ENCODE measurements at places on chromosomes 2 and 18. TPM values are rescaled to one million over a fixed set of nuclear protein-coding genes. Genes with fewer than 3 reads are reported as not detected.

ANKRD30BL gene
- total RNA-seq, result not detected

SERPINB13 gene
- total RNA-seq, result not detected

GRCh38 chr18:32431753-32432152, 38.9 kb downstream of the GAREM1 start:
- H3K27ac ChIP-seq, result no peak overlapping the region
- H3K4me3 ChIP-seq, result no peak overlapping the region
- no peak for DNase-seq
- peaks cover 5% of the 10 kb centered on the region for H3K36me3 ChIP-seq

TLX2 gene
- not detected for total RNA-seq

OTX1 gene
- not detected for total RNA-seq

GRCh38 chr2:102295566-102295965, 15.8 kb upstream of the IL1RL1 start:
- H3K4me1 ChIP-seq, result peaks cover 9% of the 10 kb centered on the region
- no peak overlapping the region for H3K27ac ChIP-seq

DNA sequence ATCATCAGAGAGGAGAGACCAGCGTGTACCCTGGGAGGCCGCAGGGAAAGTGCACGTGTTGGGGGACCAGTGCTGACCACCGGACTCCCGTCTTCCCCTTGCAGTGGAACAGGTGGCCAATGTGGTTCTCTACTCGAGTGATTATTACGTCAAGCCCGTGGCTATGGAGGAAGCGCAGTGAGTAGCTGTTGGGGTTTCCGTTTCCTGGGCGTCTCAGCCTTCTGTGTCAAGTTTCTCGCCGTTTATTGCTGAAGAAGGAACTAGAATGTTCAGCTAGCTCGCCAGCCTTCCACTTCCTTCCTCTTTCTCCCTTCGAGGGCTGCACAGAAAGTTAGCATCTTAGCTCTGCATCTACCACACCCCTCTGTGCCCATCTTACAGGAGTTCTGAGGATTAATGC, 22.8 kb upstream of the DGKD start:
- no peaks in the 10 kb centered on the region for H3K27me3 ChIP-seq

DNA sequence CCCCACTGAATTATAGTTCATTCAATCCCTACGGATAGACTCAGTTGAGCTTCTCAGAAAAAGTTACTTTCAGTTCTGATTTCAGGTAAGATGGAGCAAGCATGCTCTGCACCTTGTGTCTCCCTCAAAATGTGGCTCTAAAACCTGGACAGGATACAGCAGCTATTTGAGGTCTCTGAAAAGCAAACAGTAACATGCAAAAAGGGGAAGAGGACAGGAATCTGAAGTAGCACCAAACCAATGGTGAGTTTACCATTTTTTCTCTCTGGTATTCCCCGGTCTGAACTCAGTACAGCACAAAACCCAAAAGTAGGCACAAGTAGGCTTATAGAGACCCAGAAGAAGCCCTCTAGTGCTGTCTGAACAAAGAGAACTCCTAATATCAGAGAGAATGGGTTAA, 34.1 kb downstream of the LANCL1 start:
- DNase-seq, result no peak
- no peaks in the 10 kb centered on the region for H3K27me3 ChIP-seq
- H3K36me3 ChIP-seq, result peaks cover 52% of the 10 kb centered on the region

HOXD11 gene
- not detected for total RNA-seq

- H3K36me3 ChIP-seq, result peaks cover 17% of the 10 kb centered on the region
- no peak overlapping the region for H3K4me3 ChIP-seq
- peak overlapping the region; percentile 24 for H3K27ac ChIP-seq
- H3K27me3 ChIP-seq, result no peaks in the 10 kb centered on the region
Observed at GRCh38 chr2:134325696-134326095, 71.8 kb downstream of the MGAT5 start.

- no peaks in the 10 kb centered on the region for H3K27me3 ChIP-seq
- no peak overlapping the region for H3K27ac ChIP-seq
- H3K4me3 ChIP-seq, result no peak overlapping the region
- H3K4me1 ChIP-seq, result peaks cover 66% of the 10 kb centered on the region
Observed at GRCh38 chr2:229900012-229900411, 21.8 kb downstream of the TRIP12 start.

DNA sequence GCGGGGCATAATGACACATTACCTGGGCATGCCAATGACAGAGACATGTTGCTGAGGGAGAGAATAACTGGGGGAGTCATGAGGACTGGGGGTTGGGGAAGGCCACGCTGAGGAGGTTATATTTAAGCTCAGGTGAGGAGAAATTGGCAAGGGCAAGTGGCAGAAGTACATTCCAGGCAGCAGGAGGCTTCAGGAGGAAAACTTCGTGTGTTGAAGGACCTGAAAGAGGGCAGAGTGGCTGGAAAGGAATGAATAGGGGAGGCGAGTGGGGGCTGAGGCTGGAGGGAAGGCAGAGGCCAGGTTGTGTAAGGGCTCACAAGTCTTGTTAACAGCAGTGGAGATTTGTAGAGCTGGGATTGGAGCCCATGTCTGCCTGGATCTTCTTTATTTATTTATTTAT, 166.3 kb downstream of the RAPGEF4 start:
- no peak for DNase-seq
- H3K4me3 ChIP-seq, result no peak overlapping the region
- peaks cover 5% of the 10 kb centered on the region for H3K27me3 ChIP-seq
- no peaks in the 10 kb centered on the region for H3K36me3 ChIP-seq
- peaks cover 4% of the 10 kb centered on the region for H3K4me1 ChIP-seq

- no peak overlapping the region for H3K4me3 ChIP-seq
- no peaks in the 10 kb centered on the region for H3K36me3 ChIP-seq
- no peaks in the 10 kb centered on the region for H3K4me1 ChIP-seq
- no peaks in the 10 kb centered on the region for H3K27me3 ChIP-seq
- no peak overlapping the region for H3K27ac ChIP-seq
Observed at GRCh38 chr2:141647353-141647752, 483.5 kb downstream of the LRP1B start.

DNA sequence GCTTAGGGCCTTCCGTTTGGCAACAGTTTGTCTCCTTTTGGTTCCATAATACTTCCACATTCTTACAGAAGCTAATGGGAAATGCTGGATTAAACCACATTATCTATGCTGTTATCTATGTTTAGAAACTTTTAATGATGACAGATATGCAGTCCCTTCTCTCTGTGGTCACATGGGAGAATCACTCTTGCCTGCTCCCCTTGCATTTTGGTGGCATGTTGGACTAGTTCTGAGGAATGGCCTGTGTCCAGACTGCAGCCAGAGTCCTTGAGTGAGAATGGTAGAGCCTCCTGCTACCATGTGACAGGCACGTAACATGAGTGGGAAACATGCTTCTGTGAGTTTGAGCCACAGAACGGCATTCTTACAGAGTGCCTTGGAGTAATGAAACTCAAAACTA, 19.2 kb downstream of the SPTBN1 start:
- H3K4me3 ChIP-seq, result no peak overlapping the region
- H3K27ac ChIP-seq, result no peak overlapping the region
- no peak for DNase-seq
- no peaks in the 10 kb centered on the region for H3K4me1 ChIP-seq

DNA sequence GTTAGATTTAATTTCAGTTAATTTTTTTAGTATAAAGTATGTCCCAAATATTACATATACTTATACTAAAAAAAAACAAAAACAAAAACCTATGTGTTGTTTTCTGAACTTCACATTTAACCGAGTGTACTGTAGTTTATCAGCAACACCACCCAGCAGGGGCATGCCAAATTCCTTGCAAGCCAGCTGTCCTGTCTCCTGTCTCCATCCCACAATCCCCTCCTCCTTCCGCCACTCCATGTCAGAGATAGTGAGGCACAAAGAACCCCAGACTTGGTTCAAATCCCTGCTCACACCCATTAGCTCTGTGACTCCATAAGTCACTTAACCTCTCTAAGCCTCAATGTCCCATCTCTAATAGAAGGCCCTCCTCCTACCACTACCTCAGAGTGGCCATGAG, 9.4 kb downstream of the CHST10 start:
- no peaks in the 10 kb centered on the region for H3K27me3 ChIP-seq
- peaks cover 22% of the 10 kb centered on the region for H3K36me3 ChIP-seq
- no peak for DNase-seq
- H3K4me1 ChIP-seq, result peaks cover 4% of the 10 kb centered on the region
- no peak overlapping the region for H3K4me3 ChIP-seq
- peak overlapping the region; percentile 24 for H3K27ac ChIP-seq

DNA sequence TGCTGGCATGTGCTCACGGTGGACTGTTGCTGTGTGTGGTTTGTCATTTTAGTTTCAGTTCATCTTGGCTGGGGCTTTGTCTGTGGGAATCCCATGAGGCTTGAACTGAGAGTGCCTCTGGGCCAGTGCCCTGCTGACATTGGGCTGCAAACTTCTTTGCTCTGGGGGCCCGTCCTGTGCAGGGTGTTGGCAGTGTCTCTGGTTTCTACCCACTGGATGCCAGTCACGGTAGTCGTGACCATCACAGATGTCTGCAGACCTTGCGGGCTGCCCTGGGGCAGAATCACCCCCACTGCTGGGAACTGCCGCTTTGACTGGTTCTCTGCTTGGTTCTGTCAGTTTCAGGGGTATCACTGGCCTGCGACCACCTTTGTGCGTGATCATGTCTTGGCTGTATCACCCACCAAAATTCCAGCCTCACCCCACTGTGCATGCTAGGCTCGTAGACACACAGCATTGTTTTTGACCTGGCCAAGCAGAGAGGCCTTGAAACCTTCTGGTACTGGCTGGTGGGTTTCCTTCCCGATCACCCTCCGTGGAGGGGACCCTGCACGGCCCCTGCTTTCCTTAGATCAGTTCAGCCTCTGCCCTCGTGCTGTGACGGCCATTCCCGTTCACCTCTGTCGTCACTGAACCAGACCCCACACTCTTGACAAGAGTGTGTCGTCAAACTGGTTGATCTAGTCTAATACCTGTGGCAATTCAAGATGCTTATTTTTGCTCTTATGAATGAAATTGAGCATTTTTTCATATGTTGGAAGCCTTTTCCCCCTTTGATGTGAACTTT, 57.6 kb downstream of the KCNG2 start:
- H3K36me3 ChIP-seq, result no peaks in the 10 kb centered on the region
- no peak overlapping the region for H3K4me3 ChIP-seq
- H3K27me3 ChIP-seq, result no peaks in the 10 kb centered on the region
- H3K4me1 ChIP-seq, result peaks cover 7% of the 10 kb centered on the region
- peak overlapping the region; percentile 37 for H3K27ac ChIP-seq

- H3K4me1 ChIP-seq, result peaks cover 3% of the 10 kb centered on the region
- peaks cover 27% of the 10 kb centered on the region for H3K27me3 ChIP-seq
- H3K27ac ChIP-seq, result no peak overlapping the region
- no peaks in the 10 kb centered on the region for H3K36me3 ChIP-seq
- H3K4me3 ChIP-seq, result no peak overlapping the region
Observed at GRCh38 chr18:74172697-74173433, 24.5 kb downstream of the TIMM21 start.

GRCh38 chr18:54254265-54254758, 15.0 kb upstream of the POLI start:
- no peaks in the 10 kb centered on the region for H3K36me3 ChIP-seq
- DNase-seq, result no peak
- H3K27me3 ChIP-seq, result no peaks in the 10 kb centered on the region
- H3K4me1 ChIP-seq, result peaks cover 6% of the 10 kb centered on the region

GRCh38 chr2:126793885-126794613, 104.6 kb upstream of the TEX51 start:
- H3K4me1 ChIP-seq, result no peaks in the 10 kb centered on the region
- DNase-seq, result no peak
- no peak overlapping the region for H3K27ac ChIP-seq
- no peak overlapping the region for H3K4me3 ChIP-seq

DNA sequence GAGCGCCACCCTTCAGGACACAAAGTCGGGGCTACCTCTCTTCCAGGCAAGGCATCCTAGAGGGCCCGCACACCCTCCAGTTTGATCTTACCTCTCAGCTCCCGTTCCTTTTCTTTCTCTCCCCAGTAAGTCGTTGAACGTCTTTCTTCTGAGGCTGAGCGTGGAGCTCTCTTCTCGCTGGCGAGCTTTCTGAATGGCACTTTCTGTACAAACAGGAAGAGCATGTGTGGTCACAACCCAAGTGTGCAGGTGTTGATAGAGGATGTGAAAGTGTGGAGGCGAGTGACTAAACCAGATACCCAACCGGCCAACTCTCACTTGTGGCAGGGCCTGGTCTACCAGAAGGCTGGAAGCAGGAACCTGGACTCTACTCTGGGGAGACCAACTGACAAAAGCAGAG, at the start of gene AFF3:
TSS of gene AFF3 (minus strand) at position 198 of the 400 bp plus-strand sequence. CDS start 38,136 bp downstream, outside the sequence.
- H3K4me3 ChIP-seq, result peak within 1 kb of the TSS; percentile 87
- H3K36me3 ChIP-seq, result no peaks in the 10 kb centered on the region
- no peak for DNase-seq
- H3K27me3 ChIP-seq, result peaks cover 10% of the 10 kb centered on the region
- H3K4me1 ChIP-seq, result peaks cover 76% of the 10 kb centered on the region

DNA sequence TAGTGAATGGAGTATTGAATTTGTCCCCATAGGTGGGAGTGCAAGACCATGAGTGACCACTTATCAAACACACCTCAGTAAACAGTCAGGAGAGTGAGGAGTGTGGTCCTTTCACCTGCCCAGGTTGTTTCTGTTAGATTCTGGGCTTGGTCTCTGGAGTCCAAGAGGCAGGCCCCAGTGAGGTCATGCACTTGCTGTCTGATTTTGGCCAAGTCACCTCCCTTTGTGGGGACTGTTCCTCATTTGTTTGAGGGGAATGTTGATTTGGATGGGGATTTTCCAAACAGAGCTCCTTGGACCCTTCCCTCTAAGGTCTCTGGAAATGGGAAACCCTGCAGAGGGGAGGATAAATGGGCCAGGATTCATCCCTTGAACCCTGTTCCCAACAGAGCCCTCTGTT, 7.3 kb downstream of the IL1RN start:
- H3K36me3 ChIP-seq, result no peaks in the 10 kb centered on the region
- H3K27me3 ChIP-seq, result peaks cover 2% of the 10 kb centered on the region
- no peak overlapping the region for H3K27ac ChIP-seq
- peaks cover 24% of the 10 kb centered on the region for H3K4me1 ChIP-seq
- no peak for DNase-seq
- no peak overlapping the region for H3K4me3 ChIP-seq

ZSWIM2 gene
- total RNA-seq, result not detected

RNF138 gene
- total RNA-seq, result 90.1 TPM

VRK2 gene
- 15.7 TPM for total RNA-seq

ABCG8 gene
- total RNA-seq, result not detected

C2orf80 gene
- not detected for total RNA-seq

SPATA3 gene
- total RNA-seq, result not detected

GRCh38 chr2:172350839-172351479, 76.4 kb upstream of the ITGA6 start:
- no peak overlapping the region for H3K4me3 ChIP-seq
- H3K4me1 ChIP-seq, result no peaks in the 10 kb centered on the region
- no peaks in the 10 kb centered on the region for H3K36me3 ChIP-seq
- no peak for DNase-seq
- H3K27ac ChIP-seq, result no peak overlapping the region

LYG2 gene
- total RNA-seq, result not detected

FBLN7 gene
- total RNA-seq, result 9.8 TPM

SLC4A3 gene
- 0.19 TPM for total RNA-seq

- DNase-seq, result no peak
- H3K36me3 ChIP-seq, result no peaks in the 10 kb centered on the region
- no peak overlapping the region for H3K27ac ChIP-seq
- H3K4me3 ChIP-seq, result no peak overlapping the region
- no peaks in the 10 kb centered on the region for H3K4me1 ChIP-seq
- peaks cover 4% of the 10 kb centered on the region for H3K27me3 ChIP-seq
Observed at GRCh38 chr18:42296192-42296591, 341.2 kb downstream of the PIK3C3 start.

SERPINB12 gene
- not detected for total RNA-seq
